B cell (primary cell): ENCODE measurements at places on chromosomes 16 and 17. TPM values are rescaled to one million over a fixed set of nuclear protein-coding genes. Genes with fewer than 3 reads are reported as not detected.

Gene TBC1D28
- total RNA-seq = not detected in 2 replicates

DNA sequence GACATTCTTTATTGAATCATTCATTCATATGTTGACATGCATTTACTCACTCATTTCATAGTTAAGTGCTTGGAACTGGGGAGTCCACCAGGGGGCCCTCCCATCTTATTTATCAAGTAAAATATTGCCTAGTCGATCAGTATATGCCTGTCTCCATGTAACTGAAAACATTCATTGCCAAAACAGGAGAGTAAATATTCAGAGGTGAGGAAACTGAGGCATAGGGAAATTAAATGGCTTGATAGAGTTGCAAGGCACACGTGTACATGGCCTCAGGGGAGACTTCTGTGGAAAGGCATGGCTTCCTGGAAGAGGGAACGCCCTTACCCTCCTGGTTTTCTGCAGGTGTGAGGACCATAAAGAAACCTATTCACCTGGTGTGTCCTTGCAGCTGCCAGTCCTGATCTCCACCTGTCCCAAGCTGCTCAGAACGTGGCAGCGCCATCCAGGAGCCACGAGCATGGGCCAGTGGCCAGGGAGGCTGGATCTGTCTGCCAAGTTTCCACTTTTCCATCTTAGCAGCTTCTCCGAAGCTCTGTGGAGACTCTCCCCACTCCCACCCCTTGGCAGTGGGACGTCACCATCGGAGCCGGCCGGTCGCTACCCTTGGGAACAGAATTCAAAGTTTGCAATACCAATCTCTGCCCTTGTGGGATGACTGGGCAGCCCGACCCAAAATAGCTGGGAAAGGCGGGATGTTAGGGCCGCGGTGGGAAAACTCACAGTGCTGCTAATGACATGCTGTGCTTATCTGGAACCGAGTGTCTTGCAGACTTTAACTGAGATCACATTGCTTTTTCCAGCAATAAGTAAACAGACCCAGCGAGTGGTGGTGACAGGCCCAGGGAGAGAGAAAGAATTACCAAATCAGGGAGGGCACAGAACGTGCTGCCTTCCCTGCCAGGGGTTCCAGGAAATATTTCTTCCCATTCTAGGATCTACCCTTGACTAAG lies 4.1 kb upstream of the C1QTNF1 start:
- peak; percentile 50 for DNase-seq

Gene PYY
- not detected in 2 replicates for total RNA-seq

- DNase-seq = no peak
Observed at GRCh38 chr17:46872421-46872820, 21.0 kb downstream of the WNT9B start.

Gene C16orf90
- total RNA-seq = not detected in 2 replicates
